ENCODE measurements at places on chromosomes 7 and 10. TPM values are rescaled to one million over a fixed set of nuclear protein-coding genes. Genes with fewer than 3 reads are reported as not detected.
A peak's percentile ranks its signal among the peaks of the same experiment; 100 is the strongest.

DNA sequence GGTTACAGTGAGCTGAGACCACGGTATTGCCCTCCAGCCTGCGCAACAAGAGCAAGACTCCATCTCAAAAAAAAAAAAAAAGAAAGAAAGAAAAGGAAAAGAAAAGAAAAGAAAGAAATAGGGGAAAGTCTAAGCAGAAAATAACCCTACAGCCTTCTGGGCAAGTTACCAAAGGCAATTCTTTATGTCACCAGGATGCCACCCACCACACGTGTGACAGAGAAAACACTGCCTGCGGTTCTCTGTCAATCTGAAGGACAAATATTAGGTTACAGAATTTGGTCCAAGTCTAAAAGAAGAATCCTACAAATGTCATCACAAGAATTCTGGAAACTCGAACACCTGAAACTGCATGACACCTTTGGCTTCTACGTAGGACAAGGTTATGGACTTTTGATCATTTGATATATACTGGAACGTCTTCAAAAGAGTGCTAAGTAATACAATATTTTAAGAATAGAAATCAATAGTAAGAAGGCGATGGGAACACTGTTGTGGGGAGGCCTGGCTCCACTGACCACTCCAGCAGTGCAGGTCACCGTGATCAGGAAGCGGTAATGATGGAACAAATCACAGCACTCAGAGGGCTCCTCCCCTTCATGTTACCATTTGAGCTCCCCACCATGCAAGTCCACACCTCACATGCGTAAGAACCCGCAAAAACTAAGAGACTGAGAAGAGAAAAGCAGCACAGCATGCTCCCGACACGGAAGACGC lies 75.8 kb downstream of the MAD1L1 start:
- DNase-seq: no peak

SPDYE11 gene
- not detected for total RNA-seq

SEPTIN14 gene
- not detected for total RNA-seq

DNA sequence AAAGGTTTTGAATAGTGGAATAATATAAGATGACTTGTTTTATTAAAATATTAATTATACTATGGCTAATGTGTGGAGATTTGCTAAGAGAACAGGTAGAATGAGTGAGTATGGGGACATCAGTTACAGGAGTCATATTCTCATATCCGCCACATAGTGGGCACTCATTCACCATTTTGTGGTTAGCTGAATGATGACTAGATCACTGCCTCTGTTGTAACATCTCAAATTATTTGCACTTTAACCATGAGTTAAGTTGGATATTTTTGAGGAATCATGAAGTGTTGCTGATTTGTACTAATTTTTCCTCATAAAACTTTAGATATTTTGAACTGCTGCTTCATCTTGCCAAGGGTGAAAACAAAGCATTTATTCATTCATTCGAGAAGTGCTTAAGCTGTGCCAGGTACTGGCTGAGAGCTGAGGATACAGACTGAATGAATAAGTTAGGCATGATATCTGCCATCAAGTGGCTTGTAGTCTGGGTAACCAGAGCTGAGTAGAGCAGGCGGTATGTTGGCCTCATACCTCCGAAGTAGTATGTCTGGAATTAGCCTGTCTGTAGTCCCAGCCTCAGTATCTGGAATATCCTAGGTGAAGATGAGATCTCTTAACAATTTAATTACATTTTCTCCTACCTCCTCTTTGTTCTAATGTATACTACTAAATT lies 100.5 kb downstream of the ZEB1 start:
- no peak for DNase-seq

MGAM2 gene
- not detected for total RNA-seq

DNA sequence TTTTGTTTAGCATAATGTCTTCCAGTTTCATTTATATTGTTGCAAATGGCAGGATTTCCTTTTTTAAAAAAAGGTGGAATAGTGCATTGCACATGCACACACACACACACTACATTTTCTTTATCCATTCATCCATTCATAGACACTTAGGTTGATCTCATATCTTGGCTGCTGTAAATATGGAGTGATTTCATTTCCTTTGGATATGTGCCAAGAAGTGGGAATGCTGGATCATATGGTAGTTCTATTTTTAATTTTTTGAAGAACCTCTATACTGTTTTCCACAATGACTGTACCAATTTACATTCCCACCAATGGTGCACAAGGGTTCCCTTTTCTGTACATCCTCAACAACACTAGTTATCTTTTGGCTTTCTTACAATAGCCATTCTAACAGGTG lies 68.9 kb downstream of the EBLN1 start:
- DNase-seq: no peak

DNA sequence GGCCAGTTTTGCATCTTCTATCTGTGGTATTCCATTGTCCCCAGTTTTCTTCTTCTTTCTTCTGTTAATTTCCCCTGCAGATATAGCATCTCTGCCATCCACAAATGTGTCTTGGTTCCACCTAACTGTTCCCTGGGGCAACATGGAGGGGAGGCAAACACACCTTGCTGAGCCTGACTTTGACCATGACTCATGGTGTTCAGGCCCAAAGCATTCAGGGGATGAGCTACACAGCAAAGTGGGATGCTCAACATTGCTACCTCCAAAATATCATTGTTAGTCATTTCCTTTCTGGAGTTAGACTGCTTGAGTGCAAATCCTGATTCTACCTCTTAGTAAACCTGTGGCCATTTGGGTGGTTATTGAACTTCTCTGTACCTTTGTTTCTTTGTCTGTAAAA lies 542.7 kb downstream of the LRMDA start:
- no peak for DNase-seq

HABP2 gene
- not detected for total RNA-seq

ZNF485 gene
- total RNA-seq: 1.9 TPM

- DNase-seq: no peak
Measured at GRCh38 chr10:132410779-132411532, 14.0 kb downstream of the PWWP2B start.

DNA sequence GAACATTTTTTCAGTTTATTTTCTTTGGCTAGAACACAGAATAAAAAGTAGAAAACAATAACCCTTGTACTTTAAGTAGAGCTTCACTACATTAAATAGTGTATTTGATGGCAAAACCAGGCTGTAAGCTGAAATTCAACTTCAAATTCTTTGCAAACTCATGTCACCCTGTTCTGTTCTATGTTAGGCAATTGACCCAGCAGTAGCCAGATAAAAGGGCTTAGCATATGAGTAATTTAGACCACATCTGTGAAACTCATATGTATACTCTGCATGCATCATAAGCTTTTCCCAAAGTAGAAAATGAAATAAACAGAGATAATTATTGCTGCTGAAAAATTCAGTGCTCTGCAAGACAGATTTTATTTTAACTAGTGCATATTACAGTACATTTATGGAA lies 150.2 kb downstream of the GNAI1 start:
- DNase-seq: no peak

FOXK1 gene
- 44.4 TPM for total RNA-seq

DNA sequence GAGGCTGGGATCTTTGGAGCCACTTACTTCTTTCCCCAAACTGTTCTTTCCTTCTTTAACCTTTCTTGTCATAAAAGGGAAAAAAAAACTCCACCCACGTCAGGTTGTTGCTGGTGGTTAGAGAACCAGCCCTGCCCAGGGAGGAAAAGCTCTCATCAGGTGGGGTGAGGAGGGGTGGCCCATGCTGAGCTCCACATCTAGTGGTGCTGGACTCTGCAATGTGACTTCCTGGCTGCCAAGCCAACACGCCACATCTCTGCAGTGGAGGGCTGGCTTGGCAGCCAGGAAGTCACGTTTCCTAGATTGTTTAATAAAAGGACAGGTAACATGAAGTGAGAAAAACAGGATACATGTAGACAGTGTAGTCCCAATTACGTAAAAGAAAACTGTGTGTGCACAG lies 37.4 kb downstream of the WIPF3 start:
- peak; percentile 47 for DNase-seq

GRCh38 chr10:129096065-129096984 lies 370.7 kb upstream of the MGMT start:
- DNase-seq: peak; percentile 91

ANKRD61 gene
- not detected for total RNA-seq

- peak; percentile 92 for DNase-seq
Measured at GRCh38 chr7:89232-90019, 102.9 kb upstream of the FAM20C start.

DNA sequence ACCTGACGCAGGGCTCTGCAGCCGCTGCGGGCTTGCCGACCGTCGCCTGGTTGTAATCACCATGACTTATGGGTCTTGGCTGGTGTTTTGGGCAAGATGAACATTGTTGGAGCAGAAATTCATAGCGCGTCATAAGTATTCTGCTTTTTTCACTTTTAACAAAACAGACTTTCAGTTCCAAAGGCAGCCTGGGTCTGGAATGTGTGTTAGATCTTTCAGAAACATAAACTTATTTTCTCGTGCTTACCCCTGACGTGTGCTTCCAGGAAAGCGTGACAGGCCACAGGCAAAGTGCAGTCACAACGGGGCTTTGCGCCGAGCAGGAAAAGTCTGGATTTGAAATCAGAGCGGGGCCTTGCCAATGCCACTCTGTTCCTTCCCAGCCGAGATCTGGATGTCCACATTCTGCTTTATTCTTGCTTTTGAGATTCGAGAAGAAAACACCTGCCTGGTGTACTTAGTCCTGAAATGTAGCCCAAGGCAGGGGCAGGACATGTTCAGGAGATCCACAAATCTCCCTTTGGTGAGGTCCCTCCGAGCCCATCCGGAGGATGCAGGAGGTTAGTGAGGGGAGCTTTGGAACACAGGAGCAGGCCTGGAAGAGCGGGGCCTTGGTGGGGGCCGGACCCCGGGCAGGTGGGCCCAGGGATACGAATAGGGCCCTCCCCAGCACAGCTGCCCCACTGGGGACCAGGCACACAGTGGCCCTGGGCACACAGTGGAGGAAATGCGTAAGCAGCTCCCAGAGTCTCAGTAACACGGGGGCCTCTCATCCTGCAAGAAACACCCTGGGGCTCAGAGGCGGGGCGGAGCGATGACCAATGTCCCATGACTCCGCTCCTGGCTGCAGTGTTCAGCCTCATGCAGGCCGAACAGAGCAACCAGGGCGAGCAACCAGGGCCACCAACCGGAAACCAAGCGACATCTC lies 49.5 kb upstream of the EBF3 start:
- DNase-seq: peak; percentile 77

GRCh38 chr7:32559480-32559879 lies 64.2 kb downstream of the AVL9 start:
- DNase-seq: no peak

HSPA12A gene
- 24.5 TPM for total RNA-seq

TMEM196 gene
- not detected for total RNA-seq

GNAT3 gene
- total RNA-seq: not detected

DNA sequence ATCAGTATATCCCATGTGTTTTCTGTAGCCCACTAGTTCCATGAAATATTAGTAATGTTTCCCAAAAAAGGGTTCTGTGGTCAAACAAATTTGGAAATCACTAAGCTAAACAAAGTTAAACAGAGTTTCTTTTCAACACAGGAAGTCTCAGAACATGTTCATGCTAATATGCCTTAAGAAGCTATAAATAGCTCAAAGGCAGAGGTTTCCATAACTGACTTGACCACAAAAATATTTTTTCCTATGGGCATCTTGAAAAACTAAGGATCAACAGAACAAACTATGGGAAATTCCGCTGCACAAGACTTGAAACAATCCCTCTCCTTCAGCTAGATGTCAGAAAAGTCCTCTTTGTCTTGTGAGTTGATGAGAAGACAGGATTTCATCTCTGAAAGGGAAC lies 59.7 kb downstream of the SEM1 start:
- no peak for DNase-seq

GRCh38 chr10:23106331-23107072 lies 11.1 kb downstream of the MSRB2 start:
- DNase-seq: no peak

GRCh38 chr7:44372560-44373417 lies 47.4 kb upstream of the CAMK2B start:
- DNase-seq: peak; percentile 86

DNA sequence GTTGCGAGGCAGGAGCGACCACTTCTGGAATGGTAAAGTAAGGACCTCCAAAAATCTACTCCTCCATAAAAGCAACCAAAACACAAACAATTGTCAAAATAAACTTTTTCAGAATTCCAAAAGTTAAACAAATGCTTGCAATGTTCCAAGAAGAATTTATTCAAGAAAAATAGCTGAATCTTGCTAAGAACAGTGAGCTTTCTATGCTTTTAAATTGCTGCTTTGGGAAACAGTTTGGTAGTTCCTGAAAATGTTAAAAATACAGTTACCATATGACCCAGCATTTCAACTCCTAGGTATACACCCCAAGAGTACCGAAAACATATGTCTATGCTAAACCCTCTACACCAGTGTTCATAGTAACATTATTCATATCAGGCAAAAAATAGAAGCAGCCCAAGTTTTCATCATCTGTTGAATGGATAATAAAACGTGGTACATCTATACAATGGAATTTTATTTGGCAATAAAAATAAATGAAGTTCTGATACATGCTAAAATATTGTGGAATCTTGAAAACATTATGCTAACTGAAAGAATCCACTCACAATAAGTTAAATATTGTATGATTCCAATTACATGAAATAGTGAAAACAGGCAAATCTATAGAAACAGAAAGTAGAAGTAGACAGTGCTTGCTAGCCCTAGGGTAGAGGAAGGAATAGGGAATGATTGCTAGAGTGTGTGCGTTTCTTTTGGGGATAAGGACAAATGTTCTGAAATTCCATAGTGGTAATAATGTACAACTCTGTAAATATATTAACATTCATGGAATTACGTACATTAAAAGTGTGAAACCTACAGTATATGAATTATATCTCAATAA lies 57.0 kb downstream of the LRRN3 start:
- no peak for DNase-seq
